OCI-LY7 (cell line): ENCODE measurements at places on chromosomes 13 and 19. TPM values are rescaled to one million over a fixed set of nuclear protein-coding genes. Genes with fewer than 3 reads are reported as not detected.

The HOMER3 gene
- 14.8 and 15.5 TPM in 2 replicates for total RNA-seq

The ANKRD10 gene
- total RNA-seq, result 86.0 and 88.7 TPM in 2 replicates

The SEMA6B gene
- total RNA-seq, result not detected in 2 replicates

The ZNF284 gene
- total RNA-seq, result not detected in 2 replicates

The FAAP24 gene
- 12.8 and 15.0 TPM in 2 replicates for total RNA-seq

The LRRC8E gene
- not detected in 2 replicates for total RNA-seq

The CEACAM7 gene
- total RNA-seq, result not detected in 2 replicates

The ZNF730 gene
- total RNA-seq, result 27.9 and 30.6 TPM in 2 replicates
